ENCODE measurements at places on chromosomes 12 and 14. TPM values are rescaled to one million over a fixed set of nuclear protein-coding genes. Genes with fewer than 3 reads are reported as not detected.

GRCh38 chr12:78331181-78331580 lies 500.5 kb downstream of the NAV3 start:
- DNase-seq = peak; percentile 3

The IRAK3 gene
- 0.63 TPM for total RNA-seq

DNA sequence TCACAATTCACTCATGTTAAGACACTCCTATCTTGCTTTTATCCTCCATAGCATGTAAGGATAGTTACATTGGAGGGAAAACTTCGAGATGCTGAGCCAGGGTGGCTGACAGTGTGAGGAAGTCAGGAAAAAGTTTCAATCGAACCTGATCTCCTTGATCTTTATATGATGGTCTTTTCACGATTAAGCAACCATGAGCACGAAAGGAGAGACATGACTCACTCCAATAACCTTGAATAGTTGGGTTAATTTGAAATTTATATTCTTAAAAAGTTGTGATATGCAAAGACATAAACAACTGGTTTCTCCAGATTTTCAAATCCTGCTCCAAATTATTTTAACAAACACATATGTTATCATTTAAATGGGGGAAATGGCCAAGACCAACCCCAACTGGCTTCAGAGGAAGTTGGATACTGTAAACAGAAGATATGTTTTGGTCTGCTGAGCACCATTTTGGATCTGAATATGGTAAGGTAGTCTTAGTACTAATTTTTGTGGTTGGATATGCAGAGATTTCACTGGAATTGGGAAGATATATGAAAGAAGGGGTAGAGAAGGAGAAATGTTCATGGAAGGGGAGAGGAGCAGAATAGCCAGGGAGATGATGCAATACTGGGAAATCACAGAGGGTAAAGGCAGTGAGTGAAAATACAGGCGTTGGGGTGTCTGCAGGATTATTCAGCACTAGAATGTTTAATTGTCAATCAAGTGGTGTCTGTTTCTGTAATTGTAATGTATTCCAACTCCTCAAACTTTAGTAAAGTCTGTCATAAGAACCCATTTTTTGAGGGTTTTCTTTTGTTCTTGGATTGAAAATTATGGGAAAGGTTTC lies 185.2 kb upstream of the SLC38A2 start:
- DNase-seq = no peak

- DNase-seq = no peak
Measured at GRCh38 chr12:29102741-29103140, 46.3 kb upstream of the FAR2 start.

The GPR68 gene
- total RNA-seq = 6.5 TPM

- peak; percentile 85 for DNase-seq
Measured at GRCh38 chr12:5384015-5384414, 47.9 kb upstream of the NTF3 start.

DNA sequence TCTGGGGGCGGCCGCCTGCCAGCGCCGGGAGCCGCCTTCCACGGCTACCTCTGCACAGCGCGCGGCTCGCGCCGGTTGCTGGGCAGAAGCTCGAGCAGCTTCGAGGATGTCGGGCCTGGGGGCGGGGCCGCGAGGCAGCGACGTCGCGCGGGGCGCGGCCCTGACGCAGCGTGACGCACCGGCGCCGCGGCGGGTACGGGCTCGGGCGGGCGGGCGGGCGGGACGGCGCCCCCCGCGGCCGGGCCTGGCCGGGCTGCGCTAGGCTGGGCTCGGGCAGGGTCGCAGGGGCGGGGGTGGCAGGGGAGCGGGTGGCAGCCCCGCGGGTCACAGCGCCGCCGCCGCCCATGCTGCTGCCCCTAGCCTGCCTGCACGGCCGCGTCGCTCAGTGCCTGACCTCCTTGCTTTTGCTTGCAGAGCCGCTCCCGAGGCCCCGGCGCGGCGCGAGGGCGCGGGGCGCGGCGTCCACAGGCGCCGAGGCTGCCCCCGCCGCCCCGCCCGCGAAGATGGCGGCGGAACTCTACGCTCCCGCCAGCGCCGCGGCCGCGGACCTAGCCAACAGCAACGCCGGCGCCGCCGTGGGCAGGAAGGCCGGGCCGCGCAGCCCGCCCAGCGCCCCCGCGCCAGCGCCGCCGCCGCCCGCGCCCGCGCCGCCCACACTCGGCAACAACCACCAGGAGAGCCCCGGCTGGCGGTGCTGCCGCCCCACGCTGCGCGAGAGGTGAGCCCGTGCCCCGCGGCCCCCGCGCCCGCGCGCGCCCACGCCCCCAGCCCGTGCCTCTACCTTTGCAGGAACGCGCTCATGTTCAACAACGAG lies at the start of gene BTBD6:
Gene BTBD6, plus strand, starts transcription at position 166 of the 814 bp plus-strand sequence. Its CDS starts 179 bp downstream, at position 345.
- peak; percentile 75 for DNase-seq

The RNASE7 gene
- not detected for total RNA-seq

GRCh38 chr12:130041983-130042812 lies 120.1 kb upstream of the FZD10 start:
- no peak for DNase-seq

The PAX9 gene
- total RNA-seq = 0.38 TPM

GRCh38 chr14:21703357-21704326 lies 30.0 kb upstream of the OR4E1 start:
- peak; percentile 4 for DNase-seq

DNA sequence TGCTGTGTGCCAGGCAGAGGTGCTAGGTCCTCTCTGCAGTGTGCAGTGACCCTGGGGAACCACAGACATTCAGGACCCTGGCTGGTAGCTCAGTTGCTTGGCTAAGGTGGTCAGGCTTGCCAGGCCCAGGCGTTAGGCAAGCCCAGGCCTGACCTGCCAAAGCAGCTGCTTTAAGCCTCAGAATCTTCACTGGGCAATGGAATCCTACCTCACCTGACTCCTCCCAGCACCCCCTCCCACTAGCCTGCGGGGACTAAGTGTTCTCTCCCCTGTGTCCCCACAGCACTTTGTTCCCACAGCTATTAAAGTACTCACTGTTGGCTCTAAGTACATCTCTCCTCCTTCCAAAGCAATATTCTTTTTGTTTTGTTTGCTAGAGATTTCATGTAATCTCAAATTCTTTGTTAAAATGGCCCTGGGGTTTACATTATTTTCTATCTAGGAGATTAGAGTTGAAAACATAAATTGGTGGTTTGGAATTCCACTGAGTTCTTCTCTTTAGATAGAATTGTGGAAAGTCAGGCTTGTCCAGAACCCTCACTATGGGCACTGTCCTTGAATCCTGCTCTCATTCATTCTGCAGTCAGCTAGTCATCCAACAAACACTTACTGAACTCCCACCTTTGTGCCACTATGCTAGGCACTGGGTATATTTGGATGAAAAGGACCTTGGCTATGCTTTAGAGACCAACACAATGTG lies 44.4 kb downstream of the DGLUCY start:
- DNase-seq = no peak

The C12orf43 gene
- total RNA-seq = 12.8 TPM

- no peak for DNase-seq
Measured at GRCh38 chr14:45946251-45946650, 693.2 kb upstream of the MIS18BP1 start.

DNA sequence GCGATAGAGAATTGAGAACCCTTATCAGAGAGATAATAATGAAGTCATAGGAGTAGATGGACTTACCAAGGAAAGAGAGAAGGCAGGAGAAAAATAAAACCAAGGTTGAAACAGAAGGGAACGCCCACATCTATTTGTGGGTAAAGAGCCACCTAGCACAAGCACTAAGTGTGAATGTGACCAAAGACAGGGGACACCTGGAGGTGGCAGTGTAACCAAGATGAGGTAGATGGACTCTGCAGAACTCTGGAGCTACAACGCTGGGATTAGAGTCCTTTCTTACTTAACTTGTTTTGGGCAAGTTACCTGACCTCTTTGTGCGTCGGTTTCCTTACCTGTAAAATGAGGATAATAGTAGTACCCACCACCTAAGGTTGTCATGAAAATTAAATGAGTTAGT lies 101.9 kb downstream of the SLC5A8 start:
- DNase-seq = no peak

The TAS2R10 gene
- 0.19 TPM for total RNA-seq

DNA sequence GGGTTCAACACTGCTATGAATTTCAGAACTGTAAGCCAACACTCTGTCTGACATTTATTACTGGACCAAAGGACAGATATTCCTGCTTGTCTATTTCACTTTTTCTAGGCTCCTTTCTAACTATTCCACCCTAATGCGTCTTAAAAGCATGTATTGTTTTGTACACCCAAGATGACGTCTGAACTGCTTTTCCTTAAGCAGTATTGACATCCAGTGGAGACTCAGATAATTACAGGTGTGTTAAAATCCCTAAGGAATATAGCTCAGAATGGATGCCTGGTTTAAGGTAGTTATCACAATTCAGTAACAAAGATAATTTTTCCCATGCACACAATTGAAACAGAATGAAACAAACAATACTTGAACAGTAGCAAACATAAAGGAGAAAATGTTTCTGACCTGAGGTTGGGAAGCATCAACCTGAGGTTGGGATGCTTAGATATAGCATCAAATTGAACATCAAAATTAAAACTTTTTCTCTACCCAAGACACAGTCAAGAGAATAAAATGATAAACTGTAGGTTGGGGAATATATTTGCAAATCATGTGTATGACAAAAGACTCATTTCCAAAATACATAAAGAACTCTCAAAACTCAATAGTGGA lies 93.7 kb upstream of the PTPRR start:
- peak; percentile 76 for DNase-seq

GRCh38 chr12:113842699-113843098 lies 123.4 kb downstream of the RBM19 start:
- no peak for DNase-seq

- peak; percentile 11 for DNase-seq
Measured at GRCh38 chr12:32270818-32271710, 128.3 kb upstream of the FGD4 start.
